ENCODE measurements at places on chromosomes 16 and 17.

DNA sequence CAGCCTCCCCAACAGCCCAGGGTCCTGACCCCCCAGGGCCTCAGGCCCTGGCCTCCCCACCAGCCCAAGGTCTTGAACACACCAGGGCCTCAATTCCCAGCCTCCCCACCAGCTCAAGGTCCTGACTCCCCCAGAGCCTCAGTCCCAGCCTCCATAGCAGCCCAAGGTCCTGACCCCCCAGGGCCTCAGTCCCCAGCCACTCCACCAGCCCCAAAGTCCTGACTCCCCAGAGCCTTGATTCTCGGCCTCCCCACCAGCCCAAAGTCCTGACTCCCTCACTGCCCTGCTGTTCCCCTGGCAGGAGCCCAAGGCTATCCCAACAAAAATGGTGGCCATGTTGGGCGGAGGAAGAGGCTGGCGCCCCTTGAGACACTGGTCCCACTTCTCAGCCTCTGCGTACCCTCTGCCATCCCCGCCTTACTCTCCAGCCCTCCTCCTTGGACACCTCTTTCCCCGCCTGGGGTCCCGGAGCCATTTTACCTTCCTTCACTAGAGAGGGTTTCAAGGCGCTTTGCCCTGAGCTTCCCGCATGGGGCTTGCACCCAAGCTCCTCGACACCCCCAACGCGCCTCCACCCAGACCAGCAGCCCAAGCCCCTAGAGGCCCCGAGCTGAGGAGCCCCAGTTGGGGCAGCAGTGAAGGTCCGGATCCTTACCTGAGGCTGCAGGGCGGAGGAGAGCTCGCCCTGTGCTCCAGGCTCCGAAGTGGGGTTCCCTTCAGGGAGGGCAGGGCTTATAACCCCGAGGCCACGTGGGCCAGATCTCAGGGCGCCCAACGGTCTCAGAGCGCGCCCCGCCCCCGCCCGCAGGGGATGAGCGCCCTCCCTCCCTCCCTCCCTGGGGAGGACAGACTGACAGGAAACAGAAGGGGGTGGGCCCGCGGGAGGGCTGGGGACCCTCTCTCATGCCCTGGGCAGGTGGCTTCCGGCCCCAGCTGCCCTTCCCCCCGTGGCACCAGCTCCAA lies 3.5 kb upstream of the TSPOAP1 start:
- no peak for DNase-seq

- DNase-seq: no peak
Observed at GRCh38 chr17:61485067-61485775, 33.0 kb downstream of the TBX4 start.

GRCh38 chr17:48505788-48506187 lies 25.0 kb downstream of the HOXB1 start:
- no peak for DNase-seq

DNA sequence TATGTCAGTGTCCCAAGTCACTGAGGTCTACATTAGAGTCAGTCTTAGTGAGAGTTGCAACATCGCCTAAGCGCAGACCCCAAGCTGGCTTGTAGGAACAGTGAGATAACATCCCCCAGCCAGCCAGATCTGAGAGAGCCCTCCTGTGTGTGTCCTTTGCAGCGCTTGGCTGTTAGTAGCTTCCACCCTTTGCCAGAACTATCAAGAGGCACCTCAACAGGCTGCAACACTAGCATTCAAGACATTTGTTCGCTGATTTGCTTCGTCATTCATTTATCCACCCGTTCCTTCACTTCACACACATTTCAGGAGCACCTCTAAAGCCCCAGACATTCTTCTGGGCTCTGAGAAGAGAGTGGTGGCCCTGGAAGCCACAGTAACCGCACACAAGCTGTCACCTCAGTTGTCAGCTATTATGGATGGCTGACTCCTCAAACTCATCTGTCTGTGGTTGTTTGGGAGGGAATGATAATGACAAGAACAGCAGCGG lies 289.6 kb downstream of the WWOX start:
- no peak for DNase-seq

- no peak for DNase-seq
Observed at GRCh38 chr17:45256114-45256966, 5.6 kb downstream of the SPATA32 start.

GRCh38 chr16:17460890-17461289 lies 9.9 kb downstream of the XYLT1 start:
- no peak for DNase-seq

GRCh38 chr16:56558024-56558747 lies 6.7 kb upstream of the MT4 start:
- DNase-seq: no peak

DNA sequence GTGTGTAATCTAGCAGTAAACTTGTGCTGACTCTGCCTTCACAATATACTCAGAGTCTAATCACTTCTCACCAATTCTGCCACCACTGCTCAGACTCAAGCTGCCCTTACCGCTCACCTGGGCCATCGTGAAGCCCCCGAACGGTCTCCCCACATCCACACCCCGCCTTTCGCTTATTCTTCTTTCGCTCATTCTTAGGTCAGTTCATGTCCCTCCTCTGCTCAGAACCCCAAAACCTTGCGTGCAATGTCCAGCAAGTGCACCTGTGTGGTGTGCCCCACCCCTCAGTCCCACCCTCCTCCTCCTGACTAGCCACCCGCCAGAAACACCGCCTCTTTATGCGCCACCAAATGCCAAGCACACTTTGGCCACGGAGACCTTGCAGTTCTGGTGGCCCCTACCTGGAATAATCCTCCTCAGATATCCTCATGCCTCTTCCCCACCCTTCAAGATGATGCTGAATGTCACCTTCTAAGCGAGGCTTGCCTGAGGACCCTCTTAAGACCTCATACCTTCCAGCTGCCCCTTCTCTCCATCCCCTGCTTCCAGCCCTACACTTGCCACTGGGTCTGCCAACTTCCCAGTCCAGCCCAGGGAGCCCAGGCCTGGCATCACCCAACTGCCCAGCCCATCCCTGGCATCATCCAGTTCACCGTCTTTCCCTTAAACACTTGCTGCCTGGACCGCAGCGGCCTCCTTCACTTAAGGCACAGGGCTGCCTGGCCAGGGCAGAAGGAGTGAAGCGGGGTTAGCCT lies 34.3 kb upstream of the RBFOX3 start:
- no peak for DNase-seq

GRCh38 chr17:14330492-14330962 lies 29.6 kb downstream of the HS3ST3B1 start:
- DNase-seq: no peak

DNA sequence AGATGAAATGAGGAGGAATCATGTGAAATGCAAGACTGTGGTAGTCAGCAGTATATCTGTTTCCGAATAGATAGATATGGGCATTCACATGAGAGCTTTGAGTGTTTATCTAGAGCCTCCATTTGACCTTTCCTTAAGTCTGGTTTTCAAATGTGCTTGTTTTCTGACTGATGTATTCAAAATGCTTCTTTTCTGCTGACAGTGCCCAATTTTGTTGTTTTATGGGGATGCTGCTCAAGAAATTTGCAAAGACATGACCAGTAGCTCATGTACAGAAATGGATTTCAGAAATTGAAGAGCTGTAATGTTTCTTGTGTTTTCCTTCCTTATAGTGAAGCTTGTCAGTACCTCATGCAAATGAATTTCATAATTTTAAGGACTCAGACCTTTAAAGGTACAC lies 903.4 kb upstream of the CDH8 start:
- no peak for DNase-seq

DNA sequence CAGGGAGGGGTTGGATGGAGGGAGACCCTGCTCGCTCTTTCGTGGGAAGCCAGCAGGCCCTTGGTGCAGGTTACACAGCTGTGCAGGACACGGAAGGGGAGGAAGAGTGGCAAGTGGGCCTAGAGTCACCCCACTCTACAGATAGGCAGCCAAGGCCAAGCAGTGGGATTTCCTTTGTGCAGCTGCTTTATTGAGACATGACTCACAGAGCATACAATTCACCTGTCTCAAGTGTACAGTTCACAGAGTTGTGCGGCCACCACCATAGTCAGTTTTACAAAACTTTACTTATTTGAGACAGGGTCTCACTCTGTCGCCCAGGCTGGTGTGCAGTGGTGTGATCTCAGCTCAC lies 91.2 kb upstream of the CIBAR2 start:
- DNase-seq: no peak

DNA sequence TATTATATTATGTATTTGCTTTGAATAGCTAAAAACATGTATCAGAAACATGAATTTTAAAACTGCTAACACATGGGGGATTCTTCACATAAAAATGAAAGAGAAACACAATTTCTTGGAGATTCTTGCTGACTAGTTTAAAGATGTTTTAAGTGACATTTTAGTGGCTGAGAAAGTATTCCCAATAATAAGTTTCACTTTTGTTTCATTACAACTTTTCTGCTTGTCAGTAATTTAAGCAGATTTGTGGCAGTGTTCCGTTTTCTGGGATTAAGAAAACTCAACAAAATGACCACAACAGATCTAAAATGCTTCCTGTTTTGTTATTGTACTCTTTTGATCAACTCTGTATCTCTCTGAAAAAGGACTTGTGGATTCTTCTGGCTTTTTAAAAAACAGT lies 75.9 kb downstream of the NLK start:
- no peak for DNase-seq

GRCh38 chr16:54351171-54351570 lies 64.6 kb upstream of the IRX3 start:
- DNase-seq: no peak

DNA sequence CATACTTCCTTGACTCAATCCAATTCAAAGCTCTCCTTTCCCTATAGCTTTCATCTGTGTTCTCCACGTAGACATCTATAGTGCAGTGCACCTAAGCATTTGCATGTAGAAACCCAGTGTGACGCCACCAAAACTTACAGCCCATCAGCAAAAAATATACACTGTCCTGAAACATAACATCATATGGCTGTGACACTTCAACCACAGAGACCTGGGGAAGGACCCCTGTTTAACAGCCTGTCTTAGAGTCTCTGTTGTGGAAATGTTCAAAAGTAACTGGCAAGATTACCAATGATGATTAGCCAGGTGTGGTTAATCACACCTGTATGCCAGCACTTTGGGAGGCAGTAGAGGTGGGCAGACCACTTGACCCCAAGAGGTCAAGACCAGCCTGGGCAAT lies 22.2 kb downstream of the GSPT1 start:
- DNase-seq: no peak

- DNase-seq: no peak
Observed at GRCh38 chr16:81401035-81401950, 43.3 kb upstream of the CMIP start.

DNA sequence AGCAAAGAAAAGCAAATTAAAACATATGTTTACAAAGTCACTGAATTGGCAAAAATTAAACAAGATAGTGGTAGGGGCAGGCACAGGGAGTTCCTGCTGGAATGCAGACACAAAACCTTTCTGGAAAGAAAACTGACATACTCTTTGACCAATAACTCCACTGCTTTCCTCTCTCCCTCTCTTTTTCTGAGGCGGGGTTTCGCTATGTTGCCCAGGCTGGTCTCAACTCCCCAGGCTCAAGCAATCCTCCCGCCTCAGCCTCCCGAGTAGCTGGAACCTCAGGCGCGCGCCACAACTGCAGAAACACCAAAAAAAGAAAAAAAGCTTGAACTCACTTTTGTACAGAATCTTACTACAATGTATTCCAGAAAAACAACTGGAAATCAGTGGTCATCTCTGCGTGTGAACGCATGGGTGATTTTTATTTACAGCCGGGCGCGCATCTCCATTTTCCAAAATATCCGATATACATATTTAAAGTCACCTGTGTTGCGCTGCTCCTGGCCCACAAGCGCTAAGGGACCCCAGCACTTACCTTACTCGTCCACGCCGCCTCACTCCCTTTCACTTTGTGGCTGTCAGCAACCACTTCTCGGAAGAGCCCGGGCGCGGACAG lies 480 bp downstream of the TXNL4B start:
- DNase-seq: no peak

DNA sequence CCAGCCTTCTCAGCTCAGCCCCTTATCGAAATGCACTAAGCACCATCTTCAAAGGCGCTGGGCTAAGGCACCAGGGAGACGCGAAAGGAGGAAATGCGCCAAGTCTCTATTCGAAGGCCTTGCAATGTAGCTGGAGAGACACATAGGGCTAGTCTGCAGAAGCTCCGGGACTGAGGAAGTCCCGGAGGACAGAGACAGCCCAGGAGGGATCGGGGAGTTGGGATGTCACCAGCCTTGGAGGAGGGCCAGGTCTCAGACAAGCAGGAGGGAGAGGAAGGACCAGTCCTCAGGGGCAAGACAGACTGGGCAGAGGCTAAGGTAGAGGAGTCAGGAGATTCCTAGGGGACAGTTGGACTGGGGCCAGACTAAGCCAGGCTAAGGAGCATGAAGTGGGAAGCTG lies 8.5 kb downstream of the C17orf100 start:
- no peak for DNase-seq

DNA sequence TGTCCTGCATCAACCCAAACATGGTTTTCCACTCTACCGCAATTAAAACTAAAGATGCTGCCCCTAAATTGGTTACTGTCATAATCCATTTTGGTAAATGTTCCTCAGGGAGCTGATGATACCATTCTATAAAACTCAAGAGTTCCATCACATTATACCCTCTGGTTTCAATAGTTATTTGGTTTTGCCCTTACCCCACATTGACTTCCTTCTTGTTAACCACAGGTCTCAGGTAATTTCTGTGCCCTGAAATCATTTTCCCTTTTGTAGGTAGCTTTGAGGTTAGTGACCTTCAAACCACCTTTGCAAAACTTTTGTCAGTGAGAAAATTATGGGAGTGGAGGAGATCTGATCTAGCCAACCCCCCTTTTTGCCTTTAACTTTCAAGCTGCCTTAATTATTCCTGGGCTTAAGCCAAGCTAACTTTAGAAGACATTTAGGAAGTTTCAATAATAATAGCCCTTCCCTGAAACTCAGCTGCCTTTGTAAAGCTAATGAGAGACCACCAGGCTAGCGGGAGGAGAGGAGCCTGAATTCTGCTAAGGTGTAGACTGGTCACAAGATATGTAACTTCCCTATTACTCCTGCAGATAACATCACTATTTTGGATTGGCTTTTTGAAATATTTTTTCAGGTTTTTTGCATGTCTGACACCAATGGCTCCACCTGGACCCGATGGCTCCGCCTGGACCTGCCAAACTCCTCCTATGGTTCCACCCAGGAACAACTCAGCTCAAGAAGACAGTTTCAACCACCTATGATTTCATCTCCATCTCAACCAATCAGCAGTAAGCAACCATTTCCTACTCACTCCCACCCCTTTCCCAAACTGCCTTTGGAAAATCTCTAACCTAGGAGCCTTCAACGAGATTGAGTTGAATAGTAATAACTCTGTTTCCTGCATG lies 224.9 kb downstream of the HS3ST3B1 start:
- no peak for DNase-seq

- no peak for DNase-seq
Observed at GRCh38 chr16:52805559-52806168, 247.0 kb downstream of the CHD9NB start.

DNA sequence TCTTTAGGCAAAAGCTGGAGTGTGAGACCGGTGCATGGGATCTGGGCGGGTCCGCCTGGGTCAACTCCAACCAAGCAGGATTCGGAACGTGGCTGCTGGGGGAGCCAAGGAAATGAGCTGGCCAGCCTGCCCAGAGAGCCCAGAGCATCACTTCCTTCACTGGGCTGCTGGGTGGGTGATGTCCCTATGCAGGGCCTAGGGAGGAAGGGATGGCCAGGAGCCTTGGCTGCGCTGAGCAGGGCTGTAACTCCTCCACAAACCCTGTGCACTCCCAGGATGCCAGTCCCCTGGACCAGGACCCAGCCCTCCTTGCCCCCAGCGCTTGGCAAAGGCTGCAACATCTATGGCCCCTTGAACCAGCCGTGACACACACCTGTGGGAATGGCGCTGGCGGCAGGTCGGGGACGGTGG lies 138.4 kb downstream of the RAB11FIP4 start:
- DNase-seq: no peak

GRCh38 chr17:80220736-80221215 lies 549 bp downstream of the SLC26A11 start:
- DNase-seq: no peak
